ENCODE measurements at places on chromosomes 11 and 22.

DNA sequence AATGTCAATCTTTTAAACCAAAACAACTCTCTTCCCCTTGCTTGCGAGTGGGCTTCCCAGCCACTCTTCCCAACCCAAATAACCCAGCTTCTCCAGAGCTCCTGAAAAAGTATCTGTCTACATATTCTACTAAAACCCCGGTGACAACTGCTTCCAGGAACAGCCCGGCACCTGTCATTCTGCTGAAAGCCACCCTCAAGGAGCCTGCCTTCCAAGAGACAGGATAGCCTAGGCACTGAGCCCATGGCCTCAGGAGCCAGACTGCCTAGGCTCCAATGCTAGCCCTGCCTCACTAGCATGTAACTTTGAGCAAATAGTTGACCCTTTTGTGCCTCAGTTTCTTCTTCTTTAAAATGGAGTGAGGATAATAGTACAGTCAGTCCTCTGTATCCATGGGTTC is 459.8 kb downstream of the SOX6 start:
- DNase-seq, result no peak

GRCh38 chr11:61023086-61023965 is 51.8 kb downstream of the CD6 start:
- no peak for DNase-seq

- peak; percentile 7 for DNase-seq
These were observed 16.5 kb downstream of the ZBTB16 start for GRCh38 chr11:114075891-114076441.

GRCh38 chr22:48491451-48491941 is 1336.2 kb downstream of the BRD1 start:
- DNase-seq, result no peak

DNA sequence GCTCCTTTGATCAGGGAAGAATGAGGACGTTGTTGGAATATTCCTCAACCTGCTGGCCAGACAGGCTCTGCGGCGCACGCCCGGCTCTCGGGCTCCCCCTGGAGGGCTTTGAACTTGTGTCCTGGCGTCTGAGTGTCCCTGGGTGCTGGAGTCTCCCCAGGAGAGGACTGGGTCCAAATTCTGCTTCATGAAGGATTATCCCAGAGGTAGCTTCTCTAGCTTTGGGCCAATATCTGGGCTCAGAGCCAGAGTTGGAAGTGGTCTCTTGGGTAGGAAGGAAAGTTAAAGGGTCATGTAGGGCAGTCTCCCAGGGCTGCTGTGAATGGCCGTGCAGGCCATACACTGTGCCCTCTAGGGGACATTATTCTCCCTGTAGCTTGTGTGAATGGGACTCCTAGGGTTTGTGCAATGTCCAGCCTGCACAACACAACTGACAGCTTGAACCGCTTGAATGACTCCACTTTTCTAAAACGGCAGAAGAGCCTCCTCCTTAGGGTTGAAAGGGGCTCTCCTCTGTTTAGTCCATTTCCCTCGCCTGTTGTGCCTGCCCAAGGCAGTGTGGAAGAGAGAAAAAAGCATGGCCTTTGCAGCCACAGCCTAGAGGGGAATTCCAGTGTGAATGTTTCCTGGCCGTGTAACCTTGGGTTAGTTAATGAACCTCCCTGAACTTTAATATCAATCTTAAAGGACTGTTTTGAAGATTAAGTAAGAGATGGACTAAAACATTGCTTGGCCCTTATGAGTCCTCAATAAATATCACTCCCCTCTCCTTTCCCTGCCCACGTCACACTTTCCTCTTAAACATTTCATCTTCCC is 111.2 kb upstream of the THY1 start:
- peak; percentile 71 for DNase-seq

DNA sequence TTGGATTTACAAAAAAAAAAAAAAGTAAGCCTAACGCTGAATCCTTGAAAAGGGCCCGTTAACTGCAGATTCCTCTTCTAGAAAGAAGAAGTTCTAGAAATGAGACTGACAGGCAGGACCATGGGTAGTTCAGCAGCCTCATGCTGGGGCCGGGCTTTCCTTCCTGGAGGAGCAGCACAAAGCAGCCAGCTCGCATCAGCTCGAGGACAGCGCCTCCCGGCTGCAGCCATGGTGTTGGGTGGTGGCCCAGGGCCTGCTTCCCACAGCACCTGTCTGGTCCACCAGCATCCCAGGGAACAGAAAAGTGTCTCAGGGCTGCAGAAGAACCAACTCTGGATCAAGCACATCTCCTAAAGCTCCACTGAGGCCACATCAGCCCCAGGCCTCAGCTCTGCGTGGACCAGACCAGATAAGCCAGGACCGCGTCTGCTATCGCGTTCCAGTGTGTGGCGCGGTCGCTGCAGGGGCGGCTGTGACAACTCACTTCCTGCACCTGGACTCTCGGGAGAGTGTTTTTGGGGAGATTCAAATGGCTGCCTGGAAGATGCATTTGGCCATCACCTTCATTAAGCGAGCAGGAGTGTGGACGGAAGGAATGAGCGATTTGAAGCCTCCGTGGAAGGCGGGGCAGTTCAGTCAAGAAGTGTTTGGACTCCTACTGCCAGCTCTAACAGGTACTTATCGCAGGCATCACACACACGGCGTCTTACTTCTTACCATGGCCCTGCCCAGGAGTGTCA is 53.5 kb downstream of the MYH9 start:
- no peak for DNase-seq

All from COLO829 (cell line).